ENCODE measurements at places on chromosomes 1 and 21.

DNA sequence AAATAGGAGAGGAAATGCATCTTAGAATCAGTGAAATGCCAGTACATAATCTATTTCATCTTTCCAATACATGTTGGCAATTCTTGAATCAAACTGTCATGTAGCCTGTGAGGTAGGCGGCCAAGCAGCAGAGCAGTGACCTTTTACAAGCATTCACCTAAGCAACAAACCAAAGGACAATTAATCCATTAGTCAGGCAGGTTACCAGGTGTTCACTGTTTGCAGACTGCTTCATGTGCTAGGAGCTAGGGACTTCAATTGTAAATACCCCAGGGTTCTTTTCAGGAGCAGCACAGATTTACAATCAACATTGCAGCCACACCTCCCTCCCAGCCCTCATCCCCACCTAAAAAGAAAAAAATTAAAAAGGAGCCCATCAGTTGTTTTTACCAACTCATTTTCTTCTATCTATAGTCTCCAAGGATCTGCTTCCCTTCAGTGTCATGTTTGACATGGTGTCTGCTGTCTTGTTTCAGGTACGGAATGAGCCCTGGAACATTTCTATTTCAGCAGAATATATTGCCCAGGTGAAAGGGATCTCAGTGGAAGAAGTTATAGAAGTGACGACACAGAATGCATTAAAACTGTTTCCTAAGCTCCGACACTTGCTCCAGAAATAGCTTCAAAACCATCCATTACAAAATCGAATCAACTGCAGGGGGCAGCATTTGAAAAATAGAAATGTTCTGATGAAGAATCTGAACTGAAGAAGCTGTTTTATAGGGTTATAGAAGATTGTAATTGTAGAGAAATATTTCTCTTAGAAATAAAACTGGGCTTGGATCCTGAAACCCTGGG is 23.0 kb downstream of the TATDN3 start:
- no peak overlapping the region for H3K27ac ChIP-seq
- no peak for DNase-seq
- no peaks in the 10 kb centered on the region for H3K4me1 ChIP-seq
- no peaks in the 10 kb centered on the region for H3K27me3 ChIP-seq
- no peak overlapping the region for H3K4me3 ChIP-seq
- H3K36me3 ChIP-seq: no peaks in the 10 kb centered on the region

DNA sequence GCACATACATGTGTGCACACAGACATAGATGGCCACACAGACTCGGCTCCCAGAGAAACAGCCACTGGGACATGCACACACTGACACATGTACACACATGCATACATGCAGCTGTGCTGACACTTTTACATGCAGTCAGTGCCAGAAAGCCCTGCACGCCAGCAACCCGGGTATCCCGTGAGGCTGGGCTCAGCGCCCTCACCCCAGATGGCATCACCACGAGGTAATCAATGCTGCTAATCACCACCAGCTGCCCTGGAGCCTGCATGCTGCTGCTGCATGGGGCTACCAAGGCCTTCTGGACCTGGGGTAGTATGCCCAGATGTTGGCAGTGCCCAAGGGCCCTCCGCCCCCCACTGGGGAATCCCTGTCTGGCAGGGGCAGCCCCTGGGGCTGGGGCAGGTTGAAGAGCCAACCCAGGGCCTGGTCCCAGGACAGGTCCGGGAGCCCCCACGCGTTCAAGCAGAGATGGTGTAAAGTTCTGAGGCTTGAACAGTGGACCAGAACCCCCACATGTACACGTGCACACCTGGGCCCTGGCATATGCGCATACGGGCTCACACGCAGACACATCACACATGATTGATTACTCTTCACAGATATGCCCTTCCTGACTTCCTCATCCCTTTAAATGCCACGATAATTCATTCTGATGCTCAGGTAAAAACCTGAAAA is 2.7 kb upstream of the COL16A1 start:
- no peaks in the 10 kb centered on the region for H3K27me3 ChIP-seq
- H3K27ac ChIP-seq: no peak overlapping the region
- H3K4me3 ChIP-seq: no peak overlapping the region
- DNase-seq: no peak
- H3K36me3 ChIP-seq: no peaks in the 10 kb centered on the region

- H3K36me3 ChIP-seq: no peaks in the 10 kb centered on the region
- H3K27me3 ChIP-seq: no peaks in the 10 kb centered on the region
- no peak overlapping the region for H3K4me3 ChIP-seq
- no peak for DNase-seq
- H3K4me1 ChIP-seq: no peaks in the 10 kb centered on the region
- no peak overlapping the region for H3K27ac ChIP-seq
Observed at GRCh38 chr1:13722808-13723360, 22.9 kb downstream of the PRDM2 start.

DNA sequence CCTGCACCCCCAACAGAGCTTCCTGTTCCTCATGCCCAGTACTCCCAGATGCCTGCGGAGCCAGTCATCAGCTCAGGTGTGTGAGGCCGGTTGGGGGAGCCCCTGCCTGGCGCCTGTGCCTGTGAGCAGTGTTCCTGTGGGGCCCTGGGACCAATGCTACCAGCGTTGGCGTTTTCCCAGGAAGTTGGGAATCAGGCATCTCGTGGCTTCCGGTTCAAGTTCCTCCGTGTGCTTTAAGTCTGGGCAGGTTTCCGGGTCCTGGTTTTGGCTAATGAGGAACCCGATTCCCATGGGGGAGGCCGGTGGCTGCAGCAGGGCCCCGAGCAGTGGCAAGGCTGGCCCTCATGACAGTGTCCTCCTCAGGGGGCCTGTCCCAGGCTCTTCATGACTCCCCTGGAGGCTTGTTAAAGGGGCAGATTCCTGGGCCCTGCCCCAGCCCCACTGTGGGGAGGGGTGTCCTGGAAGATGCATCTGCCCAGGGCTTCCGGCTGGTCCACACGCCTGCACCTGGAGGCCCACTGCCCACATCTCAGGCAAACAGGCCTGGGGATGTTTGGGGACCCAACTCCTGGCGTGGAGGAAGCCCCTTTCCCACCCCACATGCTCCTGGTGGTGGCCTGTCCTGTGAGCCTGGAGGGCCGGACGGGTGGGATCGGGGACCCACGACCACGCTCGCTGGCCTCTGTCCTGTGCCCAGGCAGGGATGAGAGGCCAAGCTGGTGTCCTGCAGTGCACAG is 26.2 kb downstream of the TP73 start:
- no peaks in the 10 kb centered on the region for H3K36me3 ChIP-seq
- DNase-seq: no peak
- H3K27me3 ChIP-seq: no peaks in the 10 kb centered on the region
- H3K4me1 ChIP-seq: peaks cover 5% of the 10 kb centered on the region
- no peak overlapping the region for H3K4me3 ChIP-seq
- H3K27ac ChIP-seq: no peak overlapping the region

GRCh38 chr1:224736619-224737352 is 120.7 kb downstream of the CNIH3 start:
- no peak overlapping the region for H3K4me3 ChIP-seq
- no peak overlapping the region for H3K27ac ChIP-seq
- H3K4me1 ChIP-seq: peaks cover 6% of the 10 kb centered on the region

DNA sequence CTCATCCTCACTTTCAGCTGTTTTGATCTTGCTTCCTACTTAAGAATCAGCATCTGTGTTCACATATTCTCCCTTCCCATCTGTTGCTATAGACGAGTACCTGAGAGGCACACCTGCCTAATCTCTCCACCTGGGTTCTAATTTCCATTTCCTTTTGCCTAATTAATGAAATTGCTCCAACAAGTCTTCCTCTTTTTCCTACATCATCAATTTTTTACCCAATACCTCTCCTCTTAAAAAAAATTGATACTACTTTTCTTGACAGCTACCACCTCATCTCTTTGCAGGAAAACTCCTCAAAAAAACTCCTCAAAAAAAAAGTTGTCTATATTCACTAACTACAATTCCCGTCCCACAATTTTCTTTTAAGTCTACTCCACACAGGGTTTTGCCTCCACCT is 71.8 kb downstream of the NME7 start:
- no peaks in the 10 kb centered on the region for H3K36me3 ChIP-seq
- H3K27me3 ChIP-seq: no peaks in the 10 kb centered on the region
- no peaks in the 10 kb centered on the region for H3K4me1 ChIP-seq
- no peak overlapping the region for H3K4me3 ChIP-seq
- no peak for DNase-seq

DNA sequence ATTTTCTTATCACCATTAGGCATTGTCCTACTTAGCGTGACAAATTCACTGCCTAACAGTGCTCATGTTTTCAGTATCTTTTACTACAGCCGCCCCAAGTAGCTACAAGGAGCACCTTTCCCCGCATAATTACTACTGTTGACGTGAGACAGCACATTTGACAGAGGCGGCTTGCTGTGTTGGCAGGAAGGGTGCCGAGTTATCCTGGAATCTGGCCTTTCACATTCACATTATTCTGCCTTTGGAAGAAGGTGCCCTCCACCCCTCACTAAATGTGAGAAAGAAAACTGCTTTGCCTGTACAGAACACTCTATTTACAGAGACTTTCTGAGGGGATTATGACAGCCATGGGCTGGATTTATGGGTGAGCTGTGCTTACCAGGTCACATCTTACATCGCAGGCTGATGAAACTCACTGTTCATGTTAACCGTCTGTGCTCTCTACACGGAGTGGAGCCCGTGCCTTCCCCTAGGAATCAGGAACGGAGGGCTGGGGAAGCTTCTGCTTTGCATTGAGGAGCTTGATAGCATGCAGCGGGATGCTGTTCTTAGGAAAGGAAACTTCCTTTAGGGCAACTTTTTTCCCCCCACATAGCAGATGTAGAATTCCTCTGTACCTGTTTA is 148.0 kb upstream of the ZRANB2 start:
- DNase-seq: no peak
- no peak overlapping the region for H3K27ac ChIP-seq
- H3K36me3 ChIP-seq: no peaks in the 10 kb centered on the region
- H3K4me3 ChIP-seq: no peak overlapping the region

DNA sequence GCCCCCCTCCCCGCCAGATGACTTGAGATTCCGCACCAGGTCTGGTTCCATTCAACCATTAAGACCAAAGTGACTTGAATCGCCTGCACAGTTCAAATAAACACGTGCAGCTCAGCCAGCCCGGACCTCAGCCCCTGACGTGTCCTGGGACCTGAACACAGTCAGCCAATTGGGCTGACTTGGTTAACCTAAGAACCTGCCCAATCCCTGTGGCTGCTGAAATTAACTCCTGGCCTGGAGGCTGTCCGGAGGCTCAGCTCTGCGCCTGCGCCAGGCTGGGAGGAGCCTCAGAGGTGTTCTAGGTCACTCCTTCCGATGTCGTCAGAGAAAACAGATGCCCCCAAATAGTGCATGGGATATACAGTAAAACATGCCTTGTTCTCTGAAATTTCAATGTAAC is 73.4 kb downstream of the SCCPDH start:
- H3K4me3 ChIP-seq: no peak overlapping the region
- H3K27me3 ChIP-seq: no peaks in the 10 kb centered on the region
- H3K36me3 ChIP-seq: no peaks in the 10 kb centered on the region
- no peak overlapping the region for H3K27ac ChIP-seq

DNA sequence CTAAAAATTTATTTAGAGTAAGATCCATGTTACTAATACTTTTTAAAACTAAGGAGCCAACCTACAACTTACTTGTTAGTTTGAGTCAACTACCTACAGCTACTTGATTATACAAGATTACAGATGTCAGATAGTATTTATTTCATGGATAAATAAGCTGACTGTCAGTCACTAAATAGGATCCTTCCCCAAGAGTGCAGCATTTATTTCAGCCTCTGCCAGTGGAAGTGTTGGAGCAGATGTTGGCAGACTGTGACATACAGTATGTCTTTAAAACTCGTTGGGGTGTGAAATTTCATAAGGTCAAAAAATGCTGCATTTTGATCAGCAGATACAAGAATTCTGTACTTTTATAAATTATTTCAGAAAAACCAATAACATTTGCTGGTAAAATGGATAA is 156.2 kb downstream of the AKT3 start:
- H3K27ac ChIP-seq: no peak overlapping the region
- no peaks in the 10 kb centered on the region for H3K36me3 ChIP-seq
- no peaks in the 10 kb centered on the region for H3K4me1 ChIP-seq
- H3K4me3 ChIP-seq: no peak overlapping the region
- no peak for DNase-seq

- no peak for DNase-seq
- H3K27me3 ChIP-seq: no peaks in the 10 kb centered on the region
- H3K4me1 ChIP-seq: no peaks in the 10 kb centered on the region
- no peak overlapping the region for H3K4me3 ChIP-seq
- H3K27ac ChIP-seq: no peak overlapping the region
- no peaks in the 10 kb centered on the region for H3K36me3 ChIP-seq
Observed at GRCh38 chr1:40047769-40048168, 7.2 kb downstream of the CAP1 start.

DNA sequence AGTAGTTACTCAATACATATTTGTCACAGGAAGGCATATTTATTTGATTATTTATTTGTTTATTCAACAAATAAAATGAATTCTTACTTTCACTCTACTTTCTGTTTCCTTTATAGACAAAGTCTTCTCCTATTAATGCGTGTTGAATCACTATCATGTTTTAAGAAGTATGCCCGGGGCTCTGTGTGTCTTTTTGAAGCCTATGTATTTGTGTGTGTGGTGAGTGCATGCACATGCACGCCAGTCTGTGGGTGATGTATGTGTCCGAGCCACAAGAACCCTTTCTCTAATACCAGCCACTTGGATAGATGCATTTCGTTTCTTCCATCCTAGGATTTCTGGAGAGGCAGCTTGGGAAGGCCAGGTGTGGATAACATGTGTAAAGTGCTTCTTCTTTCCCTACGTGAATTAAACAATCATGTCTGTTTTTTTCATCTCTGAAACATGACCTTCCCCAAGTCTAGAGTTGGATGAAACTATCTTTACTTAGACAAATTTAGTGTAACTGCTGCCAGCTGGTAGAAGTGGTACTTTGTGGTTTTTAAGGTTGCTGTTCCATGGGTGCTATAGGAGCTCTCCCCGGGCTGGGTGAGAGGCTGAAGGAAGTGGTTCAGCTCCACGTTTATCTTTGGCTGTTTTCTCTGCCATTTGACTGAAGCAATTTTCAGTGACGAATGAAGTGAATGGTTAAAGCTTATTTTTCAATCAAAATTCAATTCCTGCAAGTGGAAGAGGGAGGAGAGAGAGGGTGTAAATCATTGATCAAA is 46.8 kb upstream of the PPM1J start:
- H3K4me3 ChIP-seq: no peak overlapping the region
- H3K4me1 ChIP-seq: no peaks in the 10 kb centered on the region
- H3K36me3 ChIP-seq: no peaks in the 10 kb centered on the region
- no peaks in the 10 kb centered on the region for H3K27me3 ChIP-seq
- H3K27ac ChIP-seq: no peak overlapping the region

DNA sequence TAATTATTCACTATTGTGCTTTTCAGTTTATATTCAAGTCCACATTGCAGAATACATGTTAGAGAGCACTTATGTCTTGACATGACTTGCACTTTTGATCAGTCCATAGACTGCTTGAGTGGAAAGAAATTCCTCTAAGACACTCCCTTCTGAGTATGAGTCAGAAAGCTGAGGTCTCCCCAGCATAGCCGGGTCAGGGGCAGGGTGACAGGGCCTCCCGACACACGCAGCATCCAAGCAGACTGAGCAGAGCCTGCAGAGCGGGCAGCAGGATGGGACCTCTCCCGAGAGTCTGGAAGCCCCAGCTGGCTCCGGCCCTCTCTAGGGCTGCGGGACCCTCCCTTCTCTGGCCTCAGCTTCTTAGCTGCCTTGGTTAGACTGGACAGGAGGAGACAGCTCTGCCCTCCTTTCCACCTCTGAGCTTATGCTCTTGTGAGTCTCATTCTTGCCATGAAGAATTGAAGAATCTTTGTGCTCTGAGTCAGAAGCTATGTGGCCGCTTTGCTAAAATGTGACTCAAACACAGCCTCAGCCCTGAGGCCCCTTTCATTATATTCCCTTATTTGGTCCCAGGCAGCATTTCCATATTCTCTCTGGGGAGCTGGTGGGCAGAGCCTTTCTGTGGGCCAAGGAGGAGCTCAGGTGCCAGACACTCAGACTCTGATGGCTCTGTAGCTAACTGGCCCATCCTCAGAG is 11.2 kb upstream of the CAPN2 start:
- H3K36me3 ChIP-seq: no peaks in the 10 kb centered on the region
- DNase-seq: no peak
- no peak overlapping the region for H3K27ac ChIP-seq
- H3K4me1 ChIP-seq: peaks cover 2% of the 10 kb centered on the region
- no peak overlapping the region for H3K4me3 ChIP-seq

Measured in pancreas (tissue), 10 donors.